ENCODE measurements at places on chromosomes 5 and 9. TPM values are rescaled to one million over a fixed set of nuclear protein-coding genes. Genes with fewer than 3 reads are reported as not detected.

PLPP6 gene
- 8.0 TPM for total RNA-seq

TICAM2 gene
- 1.6 TPM for total RNA-seq

EIF4EBP3 gene
- total RNA-seq, result 16.7 TPM

PCDHGB3 gene
- 9.4 TPM for total RNA-seq

DNA sequence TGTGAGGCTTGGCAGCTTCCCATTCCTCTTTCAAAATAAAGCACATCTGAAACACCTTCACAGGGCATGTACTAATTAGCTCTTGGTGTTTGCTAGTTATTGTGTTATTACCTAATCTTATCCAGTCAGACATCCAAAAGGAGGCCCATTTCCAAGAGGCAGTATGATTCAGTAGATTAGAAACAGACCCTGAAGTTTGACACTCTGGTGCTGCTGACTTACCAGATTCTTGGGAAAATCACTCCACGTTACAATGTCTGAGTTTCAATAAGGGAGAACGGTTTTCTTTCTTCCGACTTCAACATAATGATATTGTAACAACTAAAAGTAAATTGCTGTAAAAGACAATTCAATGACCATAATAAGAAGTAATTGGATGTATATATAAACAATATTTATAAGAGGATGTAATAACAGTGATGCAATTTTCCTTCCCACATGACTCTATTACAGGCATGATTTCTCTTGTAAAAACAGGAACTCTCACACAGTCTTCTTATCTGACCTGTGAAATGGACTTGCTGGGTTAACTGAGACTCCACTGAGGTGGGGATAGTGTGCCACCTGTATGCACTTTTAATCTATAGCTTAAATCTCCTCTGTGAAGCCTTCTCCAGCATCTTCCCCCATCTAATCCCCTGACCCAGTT lies 181.3 kb upstream of the ELL2 start:
- DNase-seq, result peak; percentile 40

DNA sequence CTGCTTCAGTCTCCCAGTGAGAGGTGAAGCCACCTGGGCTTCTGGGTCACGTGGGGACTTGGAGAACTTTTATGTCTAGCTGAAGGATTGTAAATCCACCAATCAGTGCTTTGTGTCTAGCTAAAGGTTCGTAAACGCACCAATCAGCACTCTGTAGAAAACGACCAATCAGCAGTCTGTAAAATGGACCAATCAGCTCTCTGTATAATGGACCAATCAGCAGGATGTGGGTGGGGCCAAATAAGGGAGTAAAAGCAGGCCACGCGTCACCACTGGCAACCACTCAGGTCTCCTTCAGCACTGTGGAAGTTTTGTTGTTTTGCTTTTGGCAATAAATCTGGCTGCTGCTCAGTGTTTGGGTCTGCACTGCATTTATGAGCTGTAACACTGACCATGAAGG lies 69.1 kb upstream of the NREP start:
- DNase-seq, result no peak

- DNase-seq, result no peak
These were observed 3.5 kb downstream of the PRUNE2 start for GRCh38 chr9:76902395-76902794.

C5orf52 gene
- not detected for total RNA-seq

GRCh38 chr9:128393145-128393775 lies 22.1 kb downstream of the URM1 start:
- DNase-seq, result no peak

PCDHGB1 gene
- total RNA-seq, result 6.8 TPM

GRCh38 chr5:156411185-156411613 lies 84.2 kb downstream of the SGCD start:
- DNase-seq, result no peak

GRCh38 chr5:30502277-30502676 lies 691.2 kb upstream of the CDH6 start:
- no peak for DNase-seq

TNC gene
- total RNA-seq, result 139 TPM

- no peak for DNase-seq
These were observed 21.6 kb downstream of the SLC46A2 start for GRCh38 chr9:112869041-112869529.

MLANA gene
- not detected for total RNA-seq

- no peak for DNase-seq
These were observed 54.7 kb downstream of the FOXD1 start for GRCh38 chr5:73393611-73394489.

- DNase-seq, result no peak
These were observed 6.9 kb upstream of the SLC27A4 start for GRCh38 chr9:128333451-128333869.

- no peak for DNase-seq
These were observed 86.9 kb downstream of the PTPN3 start for GRCh38 chr9:109411069-109411761.

- no peak for DNase-seq
These were observed 6.8 kb downstream of the ZDHHC11B start for GRCh38 chr5:777756-778161.

GRCh38 chr5:84805473-84805872 lies 420.8 kb upstream of the EDIL3 start:
- DNase-seq, result no peak

GRCh38 chr5:9876451-9876850 lies 246.3 kb upstream of the TAS2R1 start:
- DNase-seq, result no peak

DNA sequence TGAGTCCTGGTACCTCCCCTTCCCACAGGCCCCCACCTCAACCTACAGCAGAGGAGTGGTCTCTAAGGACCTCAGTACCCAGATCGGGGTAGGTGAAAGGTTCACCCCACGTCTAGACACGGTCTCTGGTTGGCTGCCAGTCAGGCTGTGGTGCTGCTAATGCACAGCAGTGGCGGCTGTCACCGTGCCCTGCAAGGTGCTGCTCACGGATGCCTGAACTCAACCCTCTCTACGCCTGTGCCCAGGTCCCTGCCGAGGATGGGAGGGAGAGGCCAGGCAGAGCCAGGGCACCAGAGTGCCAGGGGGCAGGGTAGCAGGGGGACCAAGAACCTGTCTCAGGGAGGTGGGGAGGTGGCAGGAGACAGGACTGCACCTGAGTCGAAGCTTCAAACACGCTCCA lies 14.3 kb downstream of the IER5L start:
- no peak for DNase-seq

DNA sequence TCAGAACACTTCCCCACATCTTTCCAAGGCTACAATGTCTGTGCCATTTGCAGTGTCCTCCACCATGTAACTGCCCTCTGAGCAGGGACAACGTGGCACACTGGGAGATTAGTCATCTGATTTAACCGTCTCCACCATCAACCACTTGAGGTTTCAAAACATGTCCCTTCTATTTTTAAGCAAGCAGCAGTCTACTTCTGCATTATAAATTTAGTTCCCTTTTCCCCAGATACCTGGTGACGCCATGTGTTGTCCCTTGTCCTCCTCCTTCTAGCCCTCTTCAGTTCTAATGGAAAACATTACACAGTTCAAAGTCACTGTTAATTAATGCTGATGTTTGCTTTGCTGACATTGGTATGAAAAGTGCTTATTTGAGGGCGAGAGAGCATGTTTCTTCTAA lies 52.8 kb downstream of the ATP10B start:
- no peak for DNase-seq

GRCh38 chr5:169548315-169548714 lies 35.3 kb upstream of the SPDL1 start:
- DNase-seq, result no peak

DNA sequence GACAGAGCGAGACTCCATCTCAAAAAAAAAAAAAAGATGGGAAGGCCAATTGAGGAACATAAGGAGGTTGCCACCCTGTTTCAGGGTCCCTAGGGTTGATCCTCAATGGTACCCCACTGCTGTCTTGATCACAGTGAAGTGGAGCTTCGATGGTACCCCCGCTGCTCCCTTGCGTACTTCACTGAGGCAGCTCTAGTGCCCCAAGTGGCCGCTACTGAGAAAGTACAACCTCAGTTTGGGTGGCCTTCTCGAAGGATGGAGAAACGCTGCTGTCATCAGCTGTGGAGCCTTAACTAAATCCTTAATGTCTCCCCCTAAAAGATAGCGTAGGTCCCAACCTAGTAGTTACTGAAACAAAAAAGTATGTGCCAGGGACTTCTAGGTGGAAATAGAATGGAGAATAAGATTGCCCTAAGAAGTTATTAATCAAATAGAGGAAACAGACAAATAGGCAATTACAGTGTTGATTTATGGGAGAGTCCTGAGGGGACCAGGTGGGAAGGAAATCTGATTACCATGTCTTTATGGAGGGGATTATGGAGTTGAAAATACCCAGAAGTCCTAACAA lies 6.3 kb downstream of the TESK1 start:
- DNase-seq, result peak; percentile 46

DNA sequence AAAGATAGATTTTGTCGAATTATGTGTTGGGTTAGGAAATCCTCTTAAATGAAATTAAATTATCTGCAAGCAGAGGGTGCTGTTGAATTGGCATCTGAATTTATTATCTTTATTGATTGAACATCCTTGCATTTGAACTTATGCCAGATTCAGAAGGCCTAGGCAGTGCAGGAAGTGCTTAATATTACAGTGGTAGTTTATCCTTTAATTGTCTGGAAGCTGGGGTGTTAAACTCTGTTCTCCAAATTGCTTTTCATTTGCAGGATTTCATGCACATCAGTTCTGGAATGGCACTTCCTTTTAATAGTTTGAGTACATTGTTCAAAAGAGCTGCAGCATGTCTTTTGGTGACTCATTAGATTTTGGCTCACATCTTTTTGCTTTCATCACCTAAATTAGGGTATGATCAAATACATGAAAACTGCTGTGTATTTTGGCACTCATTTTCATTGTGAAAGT lies 186.3 kb downstream of the KDM4C start:
- no peak for DNase-seq

- DNase-seq, result no peak
These were observed 7.4 kb upstream of the SPDL1 start for GRCh38 chr5:169576181-169576598.

GRCh38 chr9:136304456-136304855 lies 562 bp upstream of the CCDC187 start:
- no peak for DNase-seq

- DNase-seq, result no peak
These were observed 47.1 kb upstream of the CHSY3 start for GRCh38 chr5:129857116-129857515.

DNA sequence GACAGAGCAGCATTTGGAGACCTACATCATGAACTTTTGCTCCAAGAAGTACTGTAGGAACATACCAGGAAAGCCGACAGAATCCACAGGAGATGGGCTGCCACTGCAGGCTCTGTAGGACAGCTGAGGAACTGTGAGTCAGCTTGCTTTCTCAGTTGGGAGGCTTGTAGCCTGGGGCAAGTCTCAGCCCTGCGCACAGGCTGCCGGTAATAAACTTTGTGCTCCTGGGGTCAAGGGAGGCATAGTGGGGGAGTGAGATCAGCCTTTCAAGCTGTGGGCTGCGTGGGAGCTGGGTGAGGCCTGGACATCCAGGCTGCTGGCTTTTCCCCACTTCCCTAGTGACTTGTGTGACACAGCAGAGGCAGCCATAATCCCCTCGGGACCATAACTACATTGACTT lies 718.0 kb upstream of the CDH10 start:
- no peak for DNase-seq

PCDHAC2 gene
- 0.78 TPM for total RNA-seq

DNA sequence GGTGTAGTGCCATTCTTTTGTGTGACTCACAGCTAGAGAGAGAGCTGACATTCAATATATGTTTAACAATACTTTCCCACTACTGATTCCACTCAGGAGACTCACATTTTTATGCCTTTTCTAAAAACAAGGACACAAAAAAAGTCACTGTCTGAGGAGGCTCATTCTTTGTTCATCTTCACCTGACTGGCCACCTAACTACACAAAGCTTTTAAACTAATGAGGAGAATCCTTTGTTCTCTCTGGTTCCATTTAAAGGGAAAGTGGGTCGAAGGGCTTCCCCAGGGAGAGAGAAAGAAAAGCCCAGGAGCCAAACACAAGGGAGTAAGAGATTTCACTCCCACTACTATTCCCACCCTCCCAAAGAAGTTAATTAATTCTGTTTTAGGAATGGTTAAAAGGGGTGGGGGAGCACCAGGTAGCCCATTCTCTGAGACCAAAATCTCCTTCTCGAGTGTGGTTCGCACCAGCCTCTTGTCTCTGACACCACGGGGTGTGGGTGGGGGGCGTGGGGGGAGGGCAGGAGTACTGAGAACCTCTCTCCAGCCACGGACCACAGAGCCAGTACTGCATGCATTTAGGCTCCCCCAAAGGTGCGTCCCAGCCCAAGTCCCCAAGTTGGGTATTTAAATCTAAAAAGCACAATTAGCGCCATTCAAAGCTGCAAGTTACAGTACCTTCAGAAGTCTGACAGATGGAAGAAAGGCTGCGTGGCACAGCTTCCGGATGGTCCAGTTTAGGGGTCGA lies 747 bp downstream of the TRPM3 start:
- no peak for DNase-seq

ENHO gene
- total RNA-seq, result 13.9 TPM

DNA sequence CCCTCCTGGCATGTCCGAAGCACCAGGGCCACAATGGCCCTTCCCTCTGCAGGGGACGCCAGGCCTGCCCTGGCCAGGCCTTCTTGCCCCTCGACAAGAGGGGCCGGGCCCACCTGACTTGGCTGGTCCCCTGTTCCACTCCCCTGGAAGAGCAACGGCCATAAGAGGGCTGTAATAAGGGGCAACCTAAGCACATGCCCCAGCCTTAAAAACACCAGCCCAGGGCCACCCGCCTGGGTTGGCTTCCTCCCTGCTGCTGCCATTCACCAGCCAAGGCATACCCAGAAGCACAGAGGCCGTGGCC lies 8.5 kb downstream of the GFPT2 start:
- no peak for DNase-seq

DNA sequence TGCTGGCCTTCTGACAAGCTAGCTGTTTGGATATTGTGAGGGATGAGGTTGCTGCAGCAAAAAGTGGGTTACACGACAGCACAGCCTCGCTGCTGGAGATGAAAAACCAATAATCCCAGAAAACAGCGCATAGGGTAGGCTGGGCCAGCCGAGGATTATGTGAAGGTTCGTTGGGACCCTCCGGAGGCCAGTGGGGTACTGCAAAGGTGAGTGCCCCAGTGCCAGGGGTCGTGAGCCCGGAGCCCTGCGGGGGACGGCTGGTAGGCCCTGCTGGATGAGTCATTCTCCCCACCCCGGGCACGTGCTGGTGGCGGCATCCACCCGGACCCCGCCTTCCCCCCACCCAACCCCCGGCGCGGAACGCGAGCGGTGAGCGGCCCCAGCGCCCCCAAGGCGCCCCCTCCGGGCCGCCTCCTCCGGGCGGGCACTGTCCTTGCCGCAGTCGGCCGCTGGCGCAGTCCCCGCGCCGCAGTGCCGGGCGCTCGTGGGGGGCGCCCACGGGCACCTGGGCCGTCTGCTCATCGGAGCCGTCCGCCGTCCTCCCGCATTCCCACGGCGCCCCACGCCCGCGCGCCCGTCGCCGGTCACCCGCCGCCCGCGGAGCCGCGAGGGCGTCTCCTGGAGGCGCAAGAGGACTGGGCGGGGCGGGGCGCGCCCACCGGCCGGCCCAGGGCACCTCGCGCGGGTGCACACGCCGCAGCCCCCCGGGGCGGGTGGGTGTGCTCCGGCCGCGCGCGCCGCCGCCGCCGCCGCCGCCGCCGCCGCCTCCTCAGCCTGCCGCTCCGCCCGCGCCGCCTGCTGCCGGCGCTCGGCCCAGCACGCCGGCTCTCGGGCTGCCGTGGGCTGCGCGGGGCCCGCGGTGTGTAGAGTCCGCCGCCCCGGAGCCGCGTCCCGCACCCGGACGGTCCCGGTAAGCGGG lies at the start of gene PHF24:
PHF24 (plus strand) TSS at position 794 of the 919 bp plus-strand sequence. CDS start 13,014 bp downstream, outside the sequence.
- no peak for DNase-seq
